ENCODE measurements at places on chromosomes 6 and 20.

- no peak for DNase-seq
These were observed 56.8 kb downstream of the COL9A1 start for GRCh38 chr6:70246118-70246517.

GRCh38 chr6:170279977-170280688 lies 10.7 kb downstream of the DLL1 start:
- DNase-seq = peak; percentile 62

GRCh38 chr6:37480118-37480736 lies 19.5 kb downstream of the CCDC167 start:
- DNase-seq = no peak

DNA sequence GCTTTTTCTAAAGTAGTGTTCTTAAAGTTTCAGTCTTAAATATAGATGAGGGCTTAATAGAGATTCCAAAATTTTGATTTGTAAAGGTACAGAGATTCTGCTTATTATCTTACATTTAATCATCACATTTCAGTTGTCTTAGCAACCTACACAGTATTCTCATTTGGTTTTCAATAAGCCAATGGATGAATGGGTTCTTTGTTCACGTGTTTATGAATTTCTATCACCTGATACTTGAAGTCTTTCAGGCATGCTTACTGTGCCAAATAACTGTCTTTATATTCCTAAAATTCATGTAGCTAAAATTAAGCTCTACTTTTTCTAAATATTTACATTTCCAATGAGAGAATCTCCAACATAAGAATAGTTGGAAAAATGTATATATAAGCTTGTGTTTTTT lies 152.7 kb downstream of the EYA4 start:
- DNase-seq = no peak

GRCh38 chr6:165985806-165986299 lies 181.8 kb downstream of the TBXT start:
- peak; percentile 31 for DNase-seq

DNA sequence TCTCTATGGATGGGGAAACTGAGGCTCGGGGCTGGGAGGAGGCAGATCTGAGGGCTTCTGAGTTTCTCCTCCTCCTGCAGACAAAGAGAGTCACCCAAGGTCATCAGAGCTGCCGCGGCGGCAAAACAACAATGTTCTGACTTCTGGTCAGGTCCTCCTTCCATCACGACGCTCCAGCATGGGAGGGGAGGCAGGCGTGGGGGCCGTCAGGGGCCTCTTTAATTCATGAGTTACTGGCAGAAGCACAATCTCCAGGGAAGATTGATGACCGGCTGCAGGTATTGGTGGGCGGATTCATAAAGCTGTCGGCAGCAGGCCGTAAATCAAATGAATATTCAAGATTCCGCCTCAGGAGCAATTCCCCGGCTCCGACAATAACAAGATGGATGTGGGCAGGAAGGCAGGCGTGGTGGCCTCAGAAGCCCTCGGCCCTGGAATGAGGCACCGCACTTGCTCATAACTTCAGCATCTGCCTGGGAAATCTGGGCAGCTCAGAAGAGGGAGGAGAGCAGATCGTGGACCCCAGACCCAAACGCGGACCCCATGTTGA lies 19.1 kb downstream of the PCK1 start:
- peak; percentile 59 for DNase-seq

GRCh38 chr6:136508725-136509392 lies 41.4 kb downstream of the MAP7 start:
- no peak for DNase-seq

DNA sequence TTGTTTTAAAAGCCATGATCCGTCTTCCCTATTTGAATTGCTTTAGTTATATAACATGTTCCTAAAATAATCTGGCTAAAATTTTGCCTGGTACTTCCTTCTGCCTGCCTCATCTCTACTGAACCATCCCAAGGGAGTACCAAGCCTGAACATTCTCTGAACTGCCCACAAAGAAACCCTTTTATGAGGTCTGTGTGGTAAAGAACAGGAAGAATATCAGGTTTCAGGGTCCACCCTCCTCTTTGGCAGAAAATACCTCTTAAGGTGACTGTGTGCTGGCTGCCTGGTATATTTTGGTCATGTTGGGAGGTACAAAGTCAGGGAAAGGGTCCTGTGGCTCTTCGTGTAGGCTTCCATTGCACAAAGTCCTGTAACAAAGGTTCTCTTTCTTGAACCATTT lies 574.1 kb upstream of the CHD6 start:
- no peak for DNase-seq

DNA sequence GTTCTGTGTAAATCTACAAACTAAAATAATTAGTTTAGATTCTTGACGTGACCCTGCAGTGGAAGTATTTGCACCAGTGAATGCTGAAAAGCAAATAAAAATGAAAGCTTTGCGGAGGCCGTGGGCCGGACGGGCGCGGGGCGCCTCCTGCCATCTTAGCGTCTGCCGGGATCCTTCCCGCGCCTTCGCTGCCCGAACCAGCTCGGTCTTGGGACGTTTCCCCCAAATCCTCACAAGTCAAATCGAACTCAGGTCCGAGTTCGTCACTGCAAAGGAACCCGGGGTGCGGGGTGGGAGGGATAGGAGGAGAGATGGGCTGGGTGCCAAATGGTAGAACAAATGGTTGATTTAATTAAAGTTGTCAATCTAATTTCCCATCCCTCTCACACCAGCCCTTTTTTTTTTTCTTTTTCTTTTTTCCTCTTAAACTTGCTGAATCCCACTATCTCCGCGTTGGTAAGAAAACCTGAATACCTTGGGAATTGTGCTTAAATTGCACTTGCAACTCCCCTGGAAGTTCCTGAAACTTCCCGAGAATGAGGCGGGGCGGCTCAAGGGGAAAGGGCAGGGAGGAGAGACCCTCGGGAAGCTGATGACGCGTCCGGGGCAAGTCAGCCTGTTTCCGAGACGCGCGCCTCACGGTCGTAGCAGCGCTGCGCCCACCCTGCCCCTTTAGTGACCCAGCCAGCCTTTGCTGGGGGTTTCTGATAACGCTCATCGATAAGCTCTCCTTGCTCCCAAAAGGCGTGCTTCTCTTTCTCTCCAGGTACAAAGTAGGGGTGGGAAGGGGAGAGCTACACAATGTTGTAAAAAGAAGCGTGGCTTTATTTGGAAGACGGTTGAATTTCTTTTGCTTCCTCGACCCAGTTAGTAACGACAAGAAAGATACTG lies 1.8 kb downstream of the GJA1 start:
- DNase-seq = peak; percentile 64

DNA sequence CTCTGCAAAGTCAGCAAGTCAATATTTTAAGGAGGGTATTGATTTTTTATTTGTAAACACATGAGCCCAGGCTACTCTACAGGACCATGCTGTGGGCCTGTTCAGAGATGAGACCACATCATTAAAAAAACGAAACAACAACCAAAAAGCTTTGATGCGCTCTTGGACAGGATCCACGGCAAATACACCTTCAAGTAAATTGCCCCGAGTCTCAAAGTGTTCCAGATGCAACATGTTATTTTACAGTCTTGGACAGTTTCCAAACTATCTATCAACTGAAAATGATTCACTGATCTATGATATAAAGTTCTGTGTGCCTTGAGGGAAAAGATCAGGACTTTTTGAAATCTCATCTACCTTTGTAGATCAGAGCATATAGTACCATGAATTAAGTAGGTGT lies 25.8 kb upstream of the CARMIL1 start:
- no peak for DNase-seq

DNA sequence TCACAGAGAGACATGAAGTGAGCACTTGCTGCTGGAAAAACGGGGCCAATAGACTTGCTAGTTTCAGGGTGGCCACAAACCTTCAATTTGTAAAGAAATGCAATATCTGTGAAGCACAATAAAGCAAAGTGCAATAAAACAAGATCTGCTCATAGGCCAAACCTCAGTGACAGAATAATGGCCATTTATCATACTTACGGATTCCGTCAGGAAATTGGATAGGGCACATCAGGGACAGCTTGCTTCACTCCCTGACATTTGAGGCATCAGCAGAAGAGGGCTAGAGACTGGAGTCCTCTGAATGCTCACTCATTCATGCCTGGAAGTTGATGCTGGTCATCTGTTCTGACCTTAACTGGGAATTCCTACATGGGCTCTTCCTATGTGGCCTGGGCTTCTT lies 165.5 kb upstream of the OPRM1 start:
- DNase-seq = no peak

- DNase-seq = no peak
These were observed 148.9 kb downstream of the CEBPB start for GRCh38 chr20:50339466-50339901.

- DNase-seq = no peak
These were observed 38.9 kb upstream of the SMIM8 start for GRCh38 chr6:87283461-87283860.

GRCh38 chr6:26184367-26184891 lies 97.2 kb downstream of the HFE start:
- no peak for DNase-seq

DNA sequence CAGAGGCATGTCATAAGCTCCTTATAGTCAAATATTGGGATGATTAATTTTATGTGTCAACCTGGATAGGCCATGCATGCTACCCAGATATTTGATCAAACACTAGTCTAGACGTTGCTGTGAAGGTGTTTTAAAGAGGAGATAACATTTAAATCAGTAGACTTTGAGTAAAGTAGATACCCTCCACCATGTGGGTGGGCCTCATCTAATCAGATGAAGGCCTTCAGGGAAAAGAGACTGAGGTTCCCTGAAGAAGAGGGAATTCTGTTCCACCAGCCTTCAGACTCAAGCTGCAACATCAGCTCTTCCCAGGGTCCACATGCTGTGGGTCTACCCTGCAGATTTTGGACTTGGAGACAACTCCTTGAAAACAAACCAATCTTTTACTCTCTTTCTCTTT lies 11.4 kb upstream of the NEDD9 start:
- DNase-seq = no peak

- DNase-seq = no peak
These were observed 240.2 kb downstream of the KHDC1L start for GRCh38 chr6:72984981-72985665.

DNA sequence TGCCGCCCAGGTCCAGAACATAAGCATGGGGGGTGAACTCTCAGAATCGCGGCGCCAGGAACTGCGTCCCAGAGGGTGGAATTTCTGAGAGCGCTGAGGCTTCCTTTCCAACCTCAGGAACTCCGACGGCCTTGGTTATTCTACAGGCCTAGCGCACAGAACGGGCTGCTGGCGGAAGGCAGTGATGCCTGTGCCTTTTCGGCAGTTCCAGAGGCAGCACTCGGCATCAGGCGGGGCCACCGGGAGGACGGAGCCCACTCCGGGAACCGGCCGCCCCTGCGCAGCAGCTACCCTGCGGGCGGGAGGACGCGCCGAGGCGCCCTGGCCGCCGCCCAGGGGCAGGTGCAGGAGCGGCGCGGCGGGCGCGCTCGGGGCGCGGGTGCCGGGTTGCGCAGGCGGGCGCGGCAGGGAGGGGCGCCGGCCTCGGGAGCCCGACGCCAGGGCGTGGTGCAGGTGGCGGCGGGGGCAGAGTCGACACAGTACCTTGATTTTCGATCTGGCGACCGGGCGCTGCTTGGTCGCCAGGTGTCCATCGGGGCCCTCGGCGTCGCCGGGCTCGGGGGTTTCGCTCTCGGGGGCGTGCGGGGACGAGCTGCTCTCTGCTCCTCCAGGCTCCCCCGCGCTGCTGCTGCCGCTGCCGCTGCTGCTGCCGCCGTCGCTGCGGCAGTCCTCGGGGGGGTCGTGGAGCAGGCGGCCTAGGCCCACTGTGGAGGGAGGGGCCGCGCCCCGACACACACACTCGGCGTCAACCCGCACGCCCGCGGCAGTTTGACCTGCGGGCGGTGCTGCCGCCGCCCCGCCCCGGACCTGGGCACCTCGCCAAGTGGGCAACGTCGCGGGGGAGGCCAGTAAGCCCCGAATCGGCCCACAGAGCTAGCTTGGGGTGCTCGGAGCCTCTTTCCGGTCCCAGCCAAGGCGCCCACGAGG lies 1.3 kb downstream of the OVOL2 start:
- peak; percentile 49 for DNase-seq

- DNase-seq = peak; percentile 27
These were observed 210.8 kb downstream of the ARHGAP18 start for GRCh38 chr6:129498950-129499842.

DNA sequence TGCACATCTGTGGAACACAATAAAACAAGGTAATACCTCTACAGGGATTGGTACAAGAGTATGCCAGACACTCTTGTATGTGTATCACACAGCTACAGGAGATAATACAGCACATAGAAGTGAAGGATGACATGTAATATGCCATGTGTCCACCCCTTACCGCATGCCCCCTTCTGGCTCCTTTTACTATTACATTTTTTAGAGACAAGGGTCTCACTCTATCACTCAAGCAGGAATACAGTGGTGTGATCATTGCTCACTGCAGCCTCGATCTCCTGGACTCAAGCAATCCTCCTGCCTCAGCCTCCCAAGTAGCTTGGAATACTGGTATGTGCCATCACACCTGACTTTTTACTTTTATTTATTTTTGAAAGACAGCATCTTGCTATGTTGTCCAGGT lies 4.2 kb upstream of the NCR3 start:
- DNase-seq = no peak

Measured in nephron progenitor cell (in vitro differentiated cells).